ENCODE measurements at places on chromosomes 2 and 18.

GRCh38 chr2:60976875-60977561, 40.5 kb upstream of the PEX13 start:
- no peak for DNase-seq

DNA sequence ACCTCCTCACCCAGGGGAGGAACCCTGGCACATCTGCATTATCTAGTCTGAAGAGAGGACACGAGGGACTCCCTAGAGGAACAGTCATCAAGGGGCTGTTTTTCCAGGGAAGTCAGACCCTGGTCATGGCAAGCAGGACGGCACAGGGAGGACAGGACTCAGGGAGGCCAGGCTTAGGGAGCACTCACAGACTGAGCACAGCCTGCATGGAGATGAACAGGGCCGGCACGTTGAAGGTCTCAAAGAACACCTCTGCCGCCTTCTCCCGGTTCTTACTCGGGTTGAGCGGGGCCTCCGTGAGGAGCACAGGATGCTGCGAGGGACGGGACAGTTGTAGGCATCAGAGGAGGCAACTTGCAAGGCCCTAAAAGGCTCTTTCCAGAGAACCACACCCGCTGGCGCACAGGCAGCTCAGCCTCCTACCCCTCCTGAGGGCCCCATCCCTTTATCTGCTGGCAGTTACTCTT, 5.1 kb downstream of the ACTR1B start:
- no peak for DNase-seq

DNA sequence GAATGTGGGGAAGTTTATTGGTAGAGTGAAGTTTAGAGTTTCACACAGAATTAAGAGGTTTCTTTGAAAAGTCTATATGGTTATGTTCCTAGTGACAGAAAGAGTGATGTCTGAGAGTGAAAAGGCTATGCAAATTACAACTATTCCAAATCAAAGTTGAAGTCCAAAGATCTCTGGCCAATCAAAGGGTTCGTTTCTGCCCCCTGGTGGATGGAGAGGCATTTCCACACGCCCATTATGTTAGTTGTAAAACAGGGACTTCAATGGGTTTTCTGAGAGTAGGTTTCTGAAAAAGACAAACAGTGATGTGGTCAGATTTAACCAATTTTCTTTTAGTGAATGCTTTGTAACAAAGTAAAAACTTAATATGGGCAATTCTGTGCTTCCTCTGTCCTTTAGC, 441.5 kb upstream of the POU3F3 start:
- DNase-seq: peak; percentile 12

GRCh38 chr18:70376914-70377258, 88.0 kb downstream of the SOCS6 start:
- no peak for DNase-seq

DNA sequence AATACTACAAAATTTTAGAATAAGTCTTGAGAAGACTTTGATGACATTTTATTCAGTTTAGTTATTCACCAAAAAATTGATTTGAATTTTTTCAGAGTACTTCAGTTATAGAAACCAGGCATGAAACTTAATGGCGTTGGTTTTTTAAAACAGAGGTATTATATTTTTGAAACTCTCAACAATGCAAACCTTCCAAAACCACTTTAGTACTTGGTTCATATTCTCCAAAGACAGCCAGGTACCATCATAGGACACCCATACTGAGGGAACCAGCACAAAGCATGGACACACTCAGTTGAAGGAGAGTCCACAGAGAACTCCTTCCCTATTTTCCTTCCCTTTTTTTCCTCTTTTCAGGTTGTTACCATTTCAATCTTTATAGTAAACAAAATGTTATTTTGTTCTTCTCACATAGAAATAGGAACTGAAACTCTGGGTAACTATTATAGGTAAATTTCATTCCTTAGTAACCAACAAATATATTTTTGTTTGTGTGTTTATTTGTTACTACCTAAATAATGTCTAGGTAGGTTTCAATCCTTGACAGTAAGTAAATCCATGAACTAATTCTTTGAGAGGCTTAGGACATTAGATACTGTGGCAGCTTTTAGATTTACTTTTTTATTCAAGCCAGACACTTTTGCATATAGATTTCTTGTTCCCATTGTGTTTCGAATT, 95.8 kb downstream of the TMEFF2 start:
- DNase-seq: no peak

DNA sequence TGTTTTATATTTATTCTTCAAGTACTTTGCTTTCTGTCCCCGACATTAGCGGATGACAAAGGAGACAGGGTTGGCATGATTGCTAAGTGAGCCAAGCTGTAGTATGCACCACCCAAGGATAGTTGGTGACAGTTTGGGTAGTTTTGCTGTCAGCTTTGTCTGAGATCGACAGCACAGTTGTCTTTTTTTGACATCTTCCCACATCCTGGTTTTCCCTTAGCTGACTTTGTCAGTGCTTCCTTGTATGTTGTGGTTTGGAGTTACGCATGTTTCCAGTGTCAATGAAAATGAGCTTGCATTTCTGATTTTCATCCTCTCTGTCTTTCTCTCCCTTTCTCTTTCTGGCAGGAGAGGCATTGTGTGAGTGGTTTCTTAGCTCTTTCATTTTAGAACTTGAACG, 44.6 kb upstream of the DOCK10 start:
- no peak for DNase-seq

DNA sequence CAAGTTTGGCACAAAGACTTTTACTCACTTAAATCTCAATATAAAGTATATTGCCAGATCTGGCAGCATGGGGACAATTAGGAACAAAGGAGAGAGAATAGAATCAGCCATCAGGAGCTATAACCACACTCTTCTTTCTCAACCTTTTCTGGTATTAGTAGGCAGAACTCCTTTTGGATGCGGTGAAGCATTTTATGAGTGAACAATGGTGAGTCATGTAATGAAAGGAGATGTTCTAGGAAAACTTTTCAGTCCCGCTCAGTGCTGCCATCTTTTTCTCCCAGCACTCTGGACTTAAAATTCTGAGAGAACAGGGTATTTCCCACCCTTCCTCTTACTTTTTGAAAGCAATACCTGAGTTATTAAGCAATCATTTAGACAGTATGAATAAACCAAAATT, 32.2 kb downstream of the PLEKHA3 start:
- peak; percentile 71 for DNase-seq

- DNase-seq: peak; percentile 100
Observed at GRCh38 chr18:11857177-11857887, 6.1 kb downstream of the CHMP1B start.

DNA sequence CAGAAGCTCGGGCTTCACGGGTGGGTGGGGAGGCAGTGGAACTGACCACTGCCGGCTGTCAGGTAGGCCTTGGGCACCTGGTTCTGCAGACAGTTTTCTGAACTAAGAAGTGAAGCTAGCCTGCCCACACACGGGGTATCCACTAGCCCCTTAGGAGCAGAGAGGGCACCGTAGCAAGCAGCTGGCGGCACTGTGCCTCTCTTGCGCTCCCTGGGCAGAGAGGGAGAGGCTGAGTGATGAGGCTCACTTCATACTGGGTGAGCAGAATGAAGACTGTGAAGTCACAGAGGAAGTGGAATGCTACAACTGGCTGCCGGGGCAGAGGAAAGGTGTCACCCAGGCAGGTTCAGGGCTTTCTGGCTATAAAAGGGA, 753 bp downstream of the ITPRIPL1 start:
- no peak for DNase-seq

GRCh38 chr2:191435141-191435540, 189.9 kb downstream of the MYO1B start:
- DNase-seq: no peak

DNA sequence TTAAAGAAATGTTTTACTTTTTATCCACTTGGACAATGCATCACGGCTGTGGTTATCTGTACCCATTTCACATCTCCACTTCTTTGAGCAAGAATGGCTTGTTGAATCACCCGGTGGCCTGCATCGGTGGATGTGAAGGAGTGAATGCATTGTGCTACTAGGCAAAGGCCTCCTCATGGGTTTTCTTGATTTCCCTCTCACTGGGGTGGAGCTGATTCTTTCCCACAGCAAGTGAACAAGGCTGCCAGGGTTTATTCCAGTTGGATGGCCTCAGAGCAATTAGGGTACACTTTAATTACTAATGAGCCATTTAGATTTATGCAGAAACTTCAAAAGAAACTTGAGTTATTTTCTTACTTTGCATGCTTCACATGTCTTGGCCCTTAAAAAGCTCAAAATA, 387.1 kb downstream of the RND3 start:
- DNase-seq: no peak

All from fibroblast of mammary gland (primary cell).